Activated naive CD8-positive, alpha-beta T cell treated with anti-CD3 and anti-CD28 coated beads, Interleukin-2, amount 10 ng/mL, durations not matched to agents 7 days and 5 days (primary cell): ENCODE measurements at places on chromosomes 12 and 14. TPM values are rescaled to one million over a fixed set of nuclear protein-coding genes. Genes with fewer than 3 reads are reported as not detected.

- no peak for DNase-seq
These were observed 1043.8 kb upstream of the FBXO33 start for GRCh38 chr14:40476005-40476404.

DNA sequence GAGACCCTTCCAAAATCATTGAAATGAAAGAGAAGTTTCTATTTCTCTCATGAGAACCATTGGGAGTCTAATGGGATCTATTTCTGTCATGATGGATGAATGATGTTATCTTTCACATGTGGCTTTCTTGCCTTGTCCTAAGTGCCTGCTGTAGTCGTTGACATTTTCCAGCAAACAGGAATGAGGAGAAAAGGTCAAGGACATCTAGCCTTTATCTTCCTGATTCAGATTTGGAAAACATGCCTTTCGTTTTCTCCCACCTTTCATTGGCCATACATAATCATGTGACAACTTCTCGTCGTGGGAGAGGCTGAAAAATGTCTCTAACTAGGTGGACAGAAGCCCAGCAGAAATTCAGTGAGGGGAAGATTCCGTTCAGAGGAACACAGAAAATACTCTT is 94.5 kb downstream of the PCNX1 start:
- no peak for DNase-seq

DNA sequence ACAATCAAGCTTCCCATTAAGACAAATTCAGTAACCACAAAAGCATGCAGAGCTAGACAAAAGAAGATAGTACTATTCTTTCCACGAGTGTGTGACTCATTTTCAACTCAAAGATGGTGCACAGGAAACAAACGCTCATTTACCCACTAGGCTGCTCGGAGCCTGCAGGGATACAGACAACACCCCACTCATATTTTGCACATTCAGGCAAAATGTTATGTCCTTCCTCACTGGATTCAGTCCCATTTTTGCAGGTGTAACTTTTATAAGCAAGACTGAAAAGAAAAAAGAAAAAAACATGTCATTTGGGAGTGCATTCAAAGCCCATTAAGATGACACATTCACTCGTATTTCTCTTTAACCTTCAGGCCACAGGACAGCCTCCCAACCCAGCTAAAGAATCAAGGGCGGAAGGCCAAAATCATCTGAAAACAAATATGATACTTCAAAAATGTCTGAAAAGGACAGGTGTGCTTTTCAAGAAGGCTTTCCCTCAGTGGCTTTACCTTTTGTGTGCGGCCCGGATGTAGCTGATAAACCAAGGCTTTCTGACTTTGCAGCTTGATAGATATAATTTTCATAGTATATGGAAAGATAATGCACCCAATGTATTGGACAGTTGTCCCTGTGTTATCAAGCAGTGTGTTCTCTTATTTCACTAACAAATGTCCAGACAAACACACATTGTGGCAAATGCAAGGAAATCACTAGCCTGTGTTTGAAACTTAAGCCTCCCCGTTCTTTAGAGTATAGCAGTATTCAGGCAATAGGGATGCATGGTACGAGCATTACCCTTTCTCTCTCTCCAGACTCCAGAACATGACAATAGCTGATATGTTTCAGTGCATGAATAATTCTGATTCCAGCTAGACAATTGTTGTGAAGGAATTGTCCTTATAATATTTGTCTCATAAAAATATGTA is 147.8 kb upstream of the KRR1 start:
- DNase-seq: no peak

- peak; percentile 70 for DNase-seq
These were observed 23.1 kb upstream of the LRTM2 start for GRCh38 chr12:1797011-1797901.

DNA sequence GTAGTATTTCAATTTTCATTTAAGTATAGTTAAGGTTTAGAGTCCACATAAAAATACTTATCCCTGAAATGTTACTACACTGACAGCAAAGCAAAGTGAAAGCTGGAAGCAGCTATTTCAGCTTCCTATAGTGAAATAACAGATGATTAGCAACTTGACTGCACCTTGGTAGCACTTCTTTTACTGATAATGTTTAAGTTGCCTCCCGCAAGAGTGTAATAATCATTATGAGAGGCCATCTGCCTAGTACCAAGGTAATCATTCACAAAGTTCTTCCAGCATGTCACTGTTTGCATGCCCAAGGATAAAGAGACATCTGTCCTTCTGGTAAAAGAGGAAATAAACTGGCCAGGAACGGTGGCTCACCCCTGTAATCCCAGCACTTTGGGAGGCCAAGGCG is 69.8 kb downstream of the LIN7A start:
- no peak for DNase-seq

DNA sequence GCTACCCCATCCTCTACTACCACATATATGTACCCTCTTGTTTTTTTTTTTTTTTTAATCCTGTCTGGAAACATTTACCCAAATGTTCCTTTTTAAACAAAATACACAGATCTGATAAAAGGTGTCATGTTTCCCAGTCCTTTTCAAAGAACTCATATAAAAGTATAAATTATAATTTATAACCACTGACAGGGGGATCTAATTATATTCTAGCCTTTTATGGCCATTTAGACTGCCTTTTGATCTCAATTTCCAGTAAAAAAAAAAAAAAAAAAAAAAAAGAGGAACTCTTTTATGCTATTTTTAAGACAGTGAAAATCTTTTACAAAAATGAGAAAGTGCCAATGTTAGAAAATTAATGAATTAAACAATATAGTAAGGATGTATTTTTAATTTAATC is 65.0 kb downstream of the NAV3 start:
- DNase-seq: no peak

DNA sequence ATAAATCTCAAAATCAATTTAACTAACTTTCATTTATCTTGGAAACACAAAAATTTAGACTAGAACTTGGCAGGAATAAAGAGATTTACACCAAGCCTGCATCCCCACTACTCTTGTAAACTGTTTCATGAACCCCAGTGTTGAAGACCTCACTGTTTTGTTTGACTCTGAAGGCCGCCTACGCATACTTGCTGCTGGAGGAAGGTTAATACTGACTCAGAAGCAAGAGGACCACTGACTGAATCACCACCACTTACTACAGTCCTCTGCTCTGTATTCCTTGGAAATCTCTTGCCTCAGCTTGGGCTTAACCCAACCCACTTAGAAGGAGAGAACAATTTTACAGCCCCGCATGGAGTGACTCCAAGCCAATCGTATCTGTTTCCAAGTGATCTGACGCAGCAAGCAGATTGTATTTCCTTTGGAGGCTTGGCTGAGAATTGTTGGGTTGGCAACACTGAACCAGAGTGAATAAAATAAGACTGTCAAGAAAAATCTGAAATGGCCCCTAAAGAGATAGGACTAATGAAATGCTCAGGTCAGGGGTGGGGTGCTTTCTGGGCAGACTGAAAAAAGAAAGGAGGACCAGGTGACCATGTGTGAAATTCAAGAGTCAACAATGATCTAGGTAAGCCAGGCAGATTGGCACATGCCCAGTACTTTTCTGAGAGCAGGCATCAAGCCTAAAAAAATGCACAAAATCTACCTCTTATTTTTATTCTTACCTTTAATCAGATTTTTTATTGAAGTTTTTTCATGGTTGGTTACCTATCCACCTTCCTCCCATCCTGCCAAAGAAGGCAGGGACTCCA is 248.6 kb downstream of the ZFP36L1 start:
- no peak for DNase-seq

DNA sequence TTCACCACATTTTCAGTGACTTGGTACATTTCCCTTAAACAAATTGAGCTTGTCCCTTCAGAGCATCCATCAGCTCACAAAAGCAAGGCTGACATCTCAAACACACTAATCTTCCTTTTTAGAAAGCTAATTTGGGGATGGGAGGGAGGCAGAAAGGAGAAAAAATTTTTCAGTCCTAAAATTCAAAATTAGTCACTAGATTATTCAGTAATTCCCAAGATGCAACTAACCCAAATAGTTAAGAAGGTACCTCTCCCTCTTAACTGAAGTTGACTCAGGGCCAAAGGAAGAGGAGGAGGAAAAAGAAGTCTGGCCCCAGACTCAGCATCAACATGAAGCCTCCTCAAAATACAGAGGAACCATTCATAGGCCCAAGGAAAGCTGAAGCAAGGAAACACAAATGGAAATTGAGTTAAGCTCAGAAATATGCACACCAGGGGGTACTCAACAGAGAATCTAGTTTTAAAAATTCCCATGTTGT is 21.7 kb downstream of the CBX5 start:
- DNase-seq: no peak

DNA sequence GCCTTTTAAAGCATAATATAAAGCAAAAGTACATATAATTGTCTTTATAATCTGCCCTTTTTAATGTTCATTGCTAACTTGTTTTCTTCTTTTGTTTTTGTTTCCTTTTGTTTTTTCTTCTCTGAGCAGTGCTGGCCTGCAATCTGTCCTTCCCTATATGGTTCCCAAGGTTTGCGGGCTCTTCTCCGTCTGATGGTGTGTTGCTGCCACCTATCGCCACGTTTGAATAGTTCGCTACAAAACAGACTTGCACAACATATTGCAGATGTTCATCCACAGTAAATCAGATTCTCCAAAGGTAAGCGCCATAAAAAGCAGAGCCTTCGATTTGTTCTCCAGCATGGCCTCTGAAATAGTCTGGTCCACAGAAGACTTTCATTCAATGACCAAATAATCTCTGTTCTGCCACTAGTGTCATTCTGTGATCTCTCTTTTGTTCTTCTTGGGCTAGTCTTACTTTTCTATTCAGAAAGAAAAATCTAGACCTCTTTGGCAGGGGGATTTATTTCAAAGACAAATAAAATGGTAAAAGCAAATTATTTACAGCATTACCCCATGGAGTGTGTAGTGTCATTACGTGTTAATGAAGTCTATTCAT is 33.5 kb downstream of the C12orf50 start:
- DNase-seq: no peak

DNA sequence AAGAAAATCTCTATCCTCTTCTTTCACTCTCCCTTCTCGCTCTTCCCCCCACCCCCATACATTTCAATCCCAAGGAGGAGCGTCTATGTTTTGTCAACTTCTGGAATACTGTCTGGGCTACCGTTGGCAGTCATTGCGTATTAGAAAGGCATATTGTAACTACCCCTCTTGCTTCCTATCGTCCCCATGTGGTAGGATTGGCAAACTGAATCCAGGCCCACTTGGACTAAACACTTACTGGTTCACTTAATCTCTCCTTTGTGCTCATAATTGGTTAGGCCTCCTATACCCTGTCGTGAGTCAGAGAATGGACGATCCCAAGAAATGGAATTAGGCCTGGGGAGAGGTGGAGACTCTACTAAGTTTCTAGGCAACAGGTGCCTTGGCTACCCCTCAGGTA is 68.8 kb upstream of the SLC8A3 start:
- no peak for DNase-seq

DNA sequence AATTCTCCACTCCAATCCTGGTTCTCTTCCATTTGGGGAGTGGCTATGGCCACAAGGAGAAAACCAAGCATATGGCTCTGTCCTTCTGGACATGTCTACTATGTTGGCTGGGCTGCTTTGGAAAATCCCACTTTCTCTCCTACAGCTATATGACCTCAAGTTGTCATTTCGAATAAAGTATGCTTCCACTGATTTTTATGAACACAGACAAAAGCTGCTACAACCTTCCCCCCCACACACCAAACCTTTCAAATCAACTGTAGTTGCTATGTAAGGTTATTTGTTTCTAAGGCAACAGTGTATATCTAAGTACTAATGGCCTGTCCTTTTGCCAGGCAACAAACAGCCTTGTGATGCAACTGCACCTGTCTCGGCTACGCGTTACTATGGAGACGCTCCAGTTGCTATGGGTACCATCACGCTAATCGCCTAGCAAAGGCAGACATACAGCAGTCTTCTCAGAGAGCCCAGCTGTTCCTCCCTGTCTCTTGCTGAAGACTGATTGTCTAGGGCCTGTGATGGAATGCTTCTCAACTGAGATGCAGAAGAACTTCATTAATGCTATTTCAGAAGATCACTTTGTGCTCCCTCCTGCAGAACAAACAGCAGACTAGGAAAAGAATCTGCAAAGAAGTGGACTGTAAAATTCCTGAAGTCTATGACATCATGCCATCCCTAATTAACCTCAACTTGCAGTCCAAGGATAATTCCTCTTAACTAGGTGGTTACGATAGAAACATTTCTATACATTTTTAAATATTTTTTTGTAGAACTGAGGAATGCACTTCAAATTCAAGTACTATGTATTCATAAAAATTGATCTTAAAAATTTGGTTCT is 67.6 kb downstream of the FOXN3 start:
- DNase-seq: no peak

MYH6 gene
- total RNA-seq: not detected

TAS2R10 gene
- total RNA-seq: 0.58 TPM

CLEC6A gene
- not detected for total RNA-seq

KLRK1 gene
- total RNA-seq: 319 TPM

SLC7A8 gene
- 3.1 TPM for total RNA-seq

LRP1 gene
- 6.1 TPM for total RNA-seq
